ENCODE measurements at places on chromosomes 16 and 17. TPM values are rescaled to one million over a fixed set of nuclear protein-coding genes. Genes with fewer than 3 reads are reported as not detected.

Gene GCGR
- total RNA-seq, result not detected

Gene CA4
- total RNA-seq, result 47.0 TPM

Gene HCRT
- total RNA-seq, result not detected

Gene MT4
- not detected for total RNA-seq

Data from subcutaneous adipose tissue (tissue), 4 donors.